ENCODE measurements at places on chromosomes 1 and 21.

DNA sequence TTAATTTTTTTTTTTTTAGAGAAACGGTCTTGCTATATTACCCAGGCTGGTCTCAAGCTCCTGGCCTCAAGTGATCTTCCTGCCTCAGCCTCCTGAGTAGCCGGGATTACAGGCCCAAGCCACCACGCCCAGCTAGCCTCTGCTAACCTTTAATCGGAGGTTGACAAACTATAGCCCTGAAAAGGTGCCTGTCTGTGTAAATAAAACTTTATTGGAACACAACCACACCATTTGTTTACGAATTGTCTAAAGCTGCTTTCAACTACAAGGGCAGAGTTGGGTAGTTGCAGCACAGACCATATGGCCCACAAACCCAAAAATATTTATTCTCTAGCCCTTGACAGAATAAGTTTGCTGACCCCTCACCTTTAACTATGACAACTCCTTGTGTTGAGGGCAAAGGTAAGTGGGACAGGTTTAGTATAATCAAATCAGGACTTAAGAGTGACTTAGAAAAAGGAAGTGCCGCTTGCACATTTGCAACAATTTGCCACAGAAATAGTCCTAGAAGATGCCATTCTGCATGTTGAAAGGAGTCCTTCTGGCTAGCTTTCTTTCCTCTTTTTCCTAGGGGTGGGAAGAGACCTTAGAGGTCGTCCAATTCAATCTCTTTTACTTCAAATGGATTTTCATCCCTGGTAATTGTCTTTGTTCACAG lies 16.4 kb downstream of the RGS8 start:
- DNase-seq = no peak

DNA sequence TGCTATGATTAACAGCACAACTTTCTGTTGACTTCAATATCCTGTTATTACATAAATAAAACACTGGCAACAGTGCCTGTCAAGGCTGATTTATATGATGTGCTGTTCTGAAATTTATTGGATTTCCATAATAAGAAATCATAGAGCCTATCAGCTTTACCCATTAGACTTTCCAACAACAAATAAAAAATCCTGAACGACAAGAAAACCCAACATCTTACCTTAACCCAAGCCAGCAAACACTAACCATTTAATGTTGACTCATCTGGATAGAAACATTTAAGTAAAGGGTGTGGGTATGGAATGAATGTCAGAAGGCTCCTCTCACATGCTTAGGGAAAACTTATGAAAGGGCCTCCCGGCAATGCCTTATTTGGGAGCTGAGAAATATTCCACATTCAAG lies 165.1 kb downstream of the SLC45A1 start:
- DNase-seq = no peak

DNA sequence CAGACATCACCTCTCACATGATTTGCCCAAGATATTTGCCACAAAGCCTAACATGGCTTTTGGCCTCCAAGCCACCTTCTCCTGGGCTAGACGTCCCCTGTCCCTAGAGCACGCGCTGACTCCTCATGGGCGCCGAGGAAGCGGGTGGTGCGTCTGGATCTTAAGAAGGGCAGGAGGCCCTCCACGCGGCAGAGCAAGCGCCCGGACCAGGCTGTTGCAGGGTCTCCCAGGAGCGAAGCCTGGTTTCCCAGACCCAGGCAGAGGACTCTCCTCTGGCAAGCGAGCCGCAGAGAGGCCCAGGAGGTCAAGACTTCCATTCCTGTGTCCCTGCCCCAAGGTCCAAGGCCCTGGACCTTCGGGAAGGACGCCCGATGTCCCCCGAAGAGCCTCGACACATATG lies 101.7 kb upstream of the TTC34 start:
- DNase-seq = no peak

DNA sequence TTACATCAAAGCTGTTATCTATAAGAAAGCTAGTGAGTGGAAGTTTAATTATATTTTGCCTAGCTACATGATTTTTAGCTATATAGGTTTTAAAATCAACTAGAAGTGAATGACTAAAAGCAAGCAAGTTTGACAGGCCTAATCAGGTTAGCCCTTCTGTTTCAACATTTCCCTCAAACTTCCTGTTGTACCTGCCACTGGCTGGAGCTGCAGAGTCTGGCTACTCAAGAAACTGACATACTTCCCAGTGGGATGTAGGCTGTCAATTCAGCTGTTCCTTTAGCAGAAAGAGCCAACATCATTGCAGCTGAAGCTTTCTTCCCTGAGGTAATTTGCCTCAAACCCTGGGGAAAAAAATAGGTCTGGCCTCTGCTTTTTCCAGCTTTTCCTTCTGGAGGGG lies 87.1 kb upstream of the TNR start:
- DNase-seq = no peak
